ENCODE measurements at places on chromosomes 1 and 21.

- DNase-seq: no peak
Observed at GRCh38 chr1:111769517-111770146, 13.9 kb downstream of the DDX20 start.

GRCh38 chr1:45353685-45354084 is 13.4 kb upstream of the MUTYH start:
- no peak for DNase-seq

GRCh38 chr1:44047131-44047530 is 15.9 kb upstream of the SLC6A9 start:
- DNase-seq: no peak

GRCh38 chr1:117613969-117614729 is 8.3 kb downstream of the TENT5C start:
- DNase-seq: no peak

DNA sequence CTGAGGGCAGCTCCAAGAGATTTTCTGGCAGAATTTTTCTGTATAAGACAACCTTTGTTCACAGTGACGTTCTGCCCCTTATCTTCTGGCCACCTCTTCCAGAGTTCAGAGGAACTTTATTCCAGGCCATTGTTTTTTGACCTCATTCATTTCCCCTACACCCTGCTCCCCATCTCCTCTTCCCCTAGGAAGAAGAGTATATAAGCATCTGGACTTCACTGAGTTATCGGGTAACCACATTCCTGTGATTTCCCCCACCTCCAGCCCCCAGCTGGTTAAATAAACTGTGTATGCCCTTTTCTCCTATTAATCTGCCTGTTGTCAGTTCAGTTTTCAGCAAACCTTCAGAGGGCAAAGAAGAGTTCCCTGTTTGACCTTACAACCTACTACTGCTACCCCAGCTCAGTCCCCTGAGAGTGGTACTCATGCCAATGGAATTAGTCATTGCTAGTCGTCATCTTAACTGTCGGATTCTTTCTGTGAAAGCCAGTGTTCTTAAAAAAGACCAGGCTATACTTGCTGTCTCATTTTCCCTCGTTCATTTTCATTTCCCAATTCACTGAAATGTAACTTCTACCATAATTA is 14.3 kb upstream of the ALG14 start:
- no peak for DNase-seq

DNA sequence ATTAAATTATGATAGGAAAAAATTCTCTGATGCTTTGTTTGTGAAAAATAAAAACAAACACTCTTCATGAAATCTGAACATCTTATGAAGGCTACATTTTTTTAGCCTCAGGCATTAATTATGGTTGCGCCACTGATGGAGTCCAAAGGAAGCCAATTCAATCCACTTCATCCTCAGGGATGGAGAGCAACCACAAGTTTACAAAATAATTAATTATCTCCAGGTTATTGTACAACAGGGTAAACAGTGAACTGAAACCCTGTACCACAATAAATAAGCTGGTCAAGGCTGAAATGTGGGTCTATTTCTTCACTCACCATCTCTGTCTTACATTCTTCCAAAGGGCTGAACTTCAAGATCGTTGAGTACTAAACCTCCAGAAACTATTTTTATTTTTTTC is 49.2 kb downstream of the MRPL39 start:
- DNase-seq: no peak

GRCh38 chr1:63645317-63645716 is 52.1 kb downstream of the PGM1 start:
- DNase-seq: no peak

DNA sequence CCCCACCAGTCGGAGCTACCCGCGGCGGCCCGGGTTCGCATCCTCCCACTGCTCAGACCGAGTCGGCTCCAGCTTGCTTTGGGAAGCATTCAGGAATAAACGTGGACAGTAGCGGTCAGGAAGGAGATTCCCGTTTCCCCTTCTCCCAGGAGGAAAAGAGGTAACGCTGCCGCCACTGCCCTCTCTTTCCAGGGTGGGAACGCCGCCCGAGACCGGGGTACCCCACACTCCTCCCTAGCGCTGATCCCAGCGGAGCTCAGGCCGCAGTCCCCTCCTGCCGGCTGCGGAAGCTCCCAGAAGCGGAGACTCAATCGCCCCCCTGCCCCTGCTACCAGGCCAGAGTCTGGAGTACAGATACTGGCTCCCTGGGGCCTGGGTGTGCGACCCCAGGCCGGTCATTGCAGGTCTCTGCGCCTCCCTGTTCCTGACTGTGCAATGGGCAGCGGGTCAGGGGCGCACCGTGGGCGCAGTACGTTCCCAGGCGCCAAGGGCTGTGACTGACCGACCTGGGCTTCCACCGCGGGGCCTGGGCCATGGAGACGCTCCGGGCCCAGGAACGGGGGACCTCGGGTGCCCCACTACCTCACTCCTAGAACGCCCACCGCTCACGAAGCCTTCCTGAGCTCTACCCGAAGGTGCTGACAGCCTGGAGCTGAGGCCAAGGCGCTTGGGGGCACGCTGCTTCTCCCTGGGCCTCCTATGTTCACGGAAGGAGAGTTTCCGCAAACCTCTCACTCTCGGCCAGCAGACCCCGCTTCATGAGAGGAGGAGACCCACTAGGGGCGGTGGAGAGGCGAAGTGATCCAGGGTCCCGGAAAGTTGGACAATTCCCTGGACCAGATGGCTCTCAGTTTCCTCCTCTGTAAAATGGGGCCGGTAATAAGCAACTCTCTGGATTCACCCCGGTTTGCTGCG is 7.8 kb downstream of the DMRTA2 start:
- DNase-seq: no peak

- no peak for DNase-seq
Observed at GRCh38 chr1:44786841-44787426, 1.0 kb downstream of the BEST4 start.

DNA sequence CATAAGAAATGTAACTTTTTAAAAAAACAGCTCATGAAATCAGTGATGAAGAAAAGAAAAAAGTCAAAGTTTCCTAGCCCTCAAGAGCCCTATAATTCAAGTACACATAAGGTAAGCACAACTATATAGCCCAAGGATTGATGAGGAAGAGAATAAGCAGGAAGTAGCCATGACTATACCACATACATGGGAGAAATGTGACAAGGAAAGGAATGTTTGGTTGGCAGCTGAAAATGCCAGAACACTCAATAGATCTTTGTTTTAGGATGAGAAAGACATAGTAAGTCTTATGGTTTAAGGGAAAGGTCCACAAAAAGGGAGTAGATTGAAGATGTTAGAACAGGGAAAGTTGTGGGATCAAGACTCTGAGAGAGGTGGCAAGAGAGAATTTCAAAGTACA is 5.7 kb downstream of the DOCK7 start:
- DNase-seq: no peak

GRCh38 chr21:15397258-15397657 is 332.5 kb upstream of the NRIP1 start:
- DNase-seq: no peak

DNA sequence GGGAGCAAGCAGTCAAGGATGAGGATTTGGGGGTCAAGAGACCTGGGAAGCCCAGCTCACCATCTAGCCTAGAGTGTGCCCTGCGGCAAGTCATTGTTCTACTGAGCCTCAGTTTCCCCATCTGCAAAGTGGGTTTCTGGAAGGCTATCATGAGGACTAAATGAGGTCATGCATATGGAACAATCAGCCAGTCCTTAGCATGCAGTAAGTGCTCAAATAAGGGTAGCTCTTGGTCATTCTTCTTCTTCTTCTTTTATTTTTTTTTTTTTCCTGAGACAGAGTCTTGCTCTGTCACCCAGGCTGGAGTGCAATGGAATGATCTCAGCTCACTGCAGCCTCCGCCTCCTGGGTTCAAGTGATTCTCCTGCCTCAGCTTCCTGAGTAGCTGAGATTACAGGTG is 99.9 kb upstream of the RUNX3 start:
- no peak for DNase-seq
